ENCODE measurements at places on chromosomes 1 and 21.

GRCh38 chr1:45414746-45415145 is 74.5 kb upstream of the MUTYH start:
- no peak for DNase-seq

DNA sequence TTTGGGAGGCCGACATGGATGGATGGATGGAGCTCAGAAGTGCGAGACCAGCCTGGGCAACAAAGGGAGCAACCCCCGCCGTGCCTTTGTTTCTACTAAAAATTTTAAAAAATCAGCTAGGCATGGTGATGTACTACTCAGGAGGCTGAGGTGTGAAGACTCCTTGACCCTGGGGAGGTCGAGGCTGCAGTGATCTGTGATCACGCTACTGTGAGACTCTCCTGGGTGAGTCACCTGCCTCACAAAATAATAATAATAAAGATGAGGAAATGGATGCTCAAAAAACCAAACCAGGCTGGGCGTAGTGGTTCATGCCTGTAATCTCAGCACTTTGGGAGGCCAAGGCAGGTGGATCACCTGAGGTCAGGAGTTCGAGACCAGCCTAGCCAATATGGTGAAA is 19.2 kb downstream of the DSTYK start:
- DNase-seq, result no peak

GRCh38 chr1:228241259-228241658 is 33.4 kb downstream of the OBSCN start:
- DNase-seq, result no peak

GRCh38 chr21:43731891-43732711 is 13.2 kb downstream of the PDXK start:
- no peak for DNase-seq

DNA sequence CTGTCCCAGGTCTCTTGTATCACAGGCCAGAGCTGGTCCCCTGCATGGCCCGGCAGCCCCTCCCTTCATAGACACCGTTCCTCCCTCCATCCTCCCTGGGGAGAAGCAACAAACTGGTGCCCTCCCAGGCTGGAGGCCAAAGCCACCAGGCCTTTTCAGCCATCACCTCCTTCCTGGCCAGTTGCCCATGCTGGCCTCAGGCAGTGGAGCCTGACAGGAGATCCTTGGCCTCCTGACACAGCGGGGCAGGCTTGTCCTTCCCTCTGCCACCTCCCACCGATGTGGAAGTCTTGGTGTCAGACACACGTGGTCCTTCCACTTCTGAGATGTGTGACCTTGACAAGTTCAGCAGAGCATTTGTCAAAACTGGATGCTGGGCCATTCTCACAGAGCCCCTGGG is 206.0 kb downstream of the HIVEP3 start:
- DNase-seq, result no peak

GRCh38 chr1:3533067-3534048 is 78.0 kb downstream of the MEGF6 start:
- DNase-seq, result no peak

DNA sequence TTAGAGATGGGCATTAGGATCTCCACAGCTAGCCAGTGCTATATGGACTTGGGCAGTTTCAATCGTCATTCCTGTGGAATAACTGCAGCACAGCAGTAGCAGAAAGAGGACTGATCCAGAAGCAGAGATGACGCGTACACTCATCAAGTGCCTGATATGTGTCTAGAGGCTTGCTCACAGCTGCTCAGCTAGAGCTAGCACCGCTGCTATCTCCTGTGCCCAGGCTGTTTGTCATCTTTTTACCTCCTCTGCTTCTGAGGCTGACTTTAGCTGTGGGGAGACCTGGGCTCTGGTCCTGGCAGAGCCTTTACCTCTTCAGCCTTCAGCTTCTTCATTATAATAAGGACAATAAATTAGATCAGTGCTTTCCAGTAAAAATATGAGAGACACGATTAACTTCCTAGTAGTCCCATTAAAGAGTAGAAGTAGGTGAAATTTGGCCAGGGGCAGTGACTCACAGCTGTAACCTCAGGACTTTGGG is 5.3 kb downstream of the TENT5C start:
- no peak for DNase-seq
